ENCODE measurements at places on chromosomes 7 and 10.

DNA sequence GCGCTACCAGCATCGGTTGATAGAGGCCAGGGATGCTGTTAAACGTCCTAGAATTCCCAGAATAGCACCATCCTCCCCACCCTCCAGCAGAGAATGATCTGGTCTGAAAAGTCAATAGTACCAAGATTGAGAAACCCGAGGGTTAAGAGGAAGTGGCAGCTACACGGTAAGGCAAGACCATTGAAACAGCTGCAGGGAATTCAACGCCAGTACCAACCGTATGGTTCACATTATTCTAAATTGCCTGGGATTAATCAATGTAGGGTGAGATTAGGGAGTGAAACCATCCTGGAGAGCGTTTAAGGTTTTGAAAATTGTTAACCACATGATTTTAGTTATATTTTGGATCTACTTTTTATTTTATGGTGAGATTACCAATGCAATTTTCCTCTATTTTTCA is 352.2 kb downstream of the PRPF18 start:
- DNase-seq = no peak

DNA sequence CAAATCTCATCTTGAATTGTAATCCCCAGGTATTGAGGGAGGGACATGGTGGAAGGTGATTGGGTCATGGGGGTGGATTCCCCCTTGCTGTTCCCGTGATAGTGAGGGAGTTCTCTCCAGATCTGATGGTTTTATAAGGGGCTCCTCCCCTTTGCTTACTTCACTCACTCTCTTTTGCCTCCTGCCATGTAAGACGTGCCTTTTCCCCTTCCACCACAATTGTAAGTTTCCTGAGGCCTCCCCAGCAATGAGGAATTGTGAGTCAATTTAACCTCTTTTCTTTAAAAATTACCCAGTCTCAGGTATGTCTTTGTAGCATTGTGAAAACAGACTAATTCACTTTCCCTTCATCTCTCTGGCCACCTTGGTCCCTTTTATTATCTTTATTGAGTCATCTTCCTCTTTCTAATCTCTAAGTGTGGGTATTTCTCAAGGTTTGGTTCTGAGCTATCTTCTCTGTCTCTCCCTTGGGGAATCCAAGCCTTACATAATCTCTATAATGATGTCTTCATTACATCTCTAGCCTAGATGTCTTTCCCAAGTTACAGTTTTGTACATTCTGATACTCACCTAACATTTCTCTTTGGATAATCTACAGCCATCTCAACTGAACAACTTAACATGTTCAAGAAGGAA is 99.1 kb upstream of the JCAD start:
- DNase-seq = no peak

- DNase-seq = no peak
Observed at GRCh38 chr7:111031916-111032315, 59.0 kb upstream of the LRRN3 start.

DNA sequence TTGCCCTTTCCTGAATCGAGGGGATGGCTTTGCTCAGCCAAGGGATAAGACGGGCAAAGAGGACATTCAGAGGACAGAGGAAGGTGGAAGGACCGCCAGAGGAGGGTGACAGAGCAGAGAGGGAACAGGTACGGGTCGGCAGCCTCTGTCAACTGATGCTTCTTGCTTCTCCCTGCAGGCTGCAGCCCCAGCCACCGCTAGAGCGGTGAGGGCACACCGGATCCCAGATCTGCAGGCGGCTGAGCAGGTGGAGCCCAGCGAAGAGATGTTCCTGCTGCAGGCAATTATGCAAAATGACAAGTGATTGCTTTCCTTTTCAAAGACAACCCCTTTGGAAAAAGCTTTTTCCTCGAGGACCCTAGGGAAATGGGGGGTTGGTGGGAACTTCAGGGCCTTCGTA is 181.9 kb upstream of the ANKRD30A start:
- DNase-seq = no peak

DNA sequence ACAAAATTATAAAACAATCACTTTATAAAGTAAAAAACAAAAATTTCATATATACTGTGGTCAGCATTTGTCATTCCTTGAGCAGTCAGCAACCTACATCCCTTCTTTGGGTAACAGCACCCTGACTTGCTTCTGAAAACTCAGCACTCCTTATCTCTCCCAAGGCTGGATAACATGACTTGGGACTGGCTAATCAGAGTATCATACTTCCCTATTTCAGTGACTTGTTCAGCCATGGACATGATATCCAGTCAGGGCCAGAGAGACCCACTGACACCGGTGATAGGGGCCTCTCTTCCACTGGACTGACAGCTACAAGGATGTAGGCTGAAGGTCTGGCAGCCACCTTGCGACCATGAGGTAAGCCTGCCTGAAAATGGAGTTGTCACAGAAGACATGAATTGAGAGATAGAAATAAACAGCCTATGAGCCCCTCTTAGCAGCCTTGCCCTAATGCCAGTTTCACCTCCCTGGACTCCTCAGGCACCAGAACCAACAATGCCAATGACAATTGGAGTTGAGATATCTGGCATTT is 84.4 kb upstream of the NEBL start:
- DNase-seq = no peak

DNA sequence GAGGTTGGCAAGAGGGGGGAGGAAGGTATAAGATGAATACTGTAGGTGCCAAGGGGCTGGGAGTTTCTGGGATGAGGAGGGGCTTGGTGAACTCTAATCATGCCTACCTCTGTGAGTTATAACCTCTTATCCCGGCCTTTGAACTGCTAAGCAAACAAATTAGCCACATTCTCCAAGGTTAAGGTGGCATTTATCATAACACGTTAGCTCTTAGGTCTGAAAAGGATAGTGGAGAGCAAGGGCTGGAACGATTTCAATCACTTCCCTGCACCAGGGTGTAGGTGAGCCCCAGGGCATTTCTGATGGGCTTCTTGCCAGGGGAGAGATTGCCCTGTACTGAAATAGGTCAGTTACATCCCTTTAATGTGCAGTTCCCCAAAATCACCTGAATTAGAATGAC is 28.6 kb upstream of the DMBT1 start:
- no peak for DNase-seq

- no peak for DNase-seq
Observed at GRCh38 chr7:65279795-65280194, 93.9 kb upstream of the ZNF92 start.

- DNase-seq = no peak
Observed at GRCh38 chr7:108017776-108018151, 14.8 kb upstream of the LAMB1 start.

GRCh38 chr7:148367731-148368475 is 222.7 kb upstream of the C7orf33 start:
- DNase-seq = no peak

DNA sequence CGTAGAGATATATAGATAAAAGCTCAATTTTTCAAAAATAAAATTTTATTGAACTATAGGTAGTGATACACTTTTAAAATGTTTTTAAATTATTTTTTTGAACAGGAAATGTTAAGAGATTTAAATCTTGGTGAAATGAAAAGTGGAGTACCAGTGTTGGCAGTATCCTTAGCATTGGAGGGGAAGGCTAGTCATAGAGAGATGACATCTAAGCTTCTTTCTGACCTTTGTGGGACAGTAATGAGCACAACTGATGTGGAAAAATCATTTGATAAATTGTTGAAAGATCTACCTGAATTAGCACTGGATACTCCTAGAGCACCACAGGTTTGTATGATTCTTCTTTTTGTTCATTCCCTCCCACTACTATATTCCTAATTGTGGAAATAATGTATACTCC is 15.8 kb downstream of the PDCD4 start:
- no peak for DNase-seq

DNA sequence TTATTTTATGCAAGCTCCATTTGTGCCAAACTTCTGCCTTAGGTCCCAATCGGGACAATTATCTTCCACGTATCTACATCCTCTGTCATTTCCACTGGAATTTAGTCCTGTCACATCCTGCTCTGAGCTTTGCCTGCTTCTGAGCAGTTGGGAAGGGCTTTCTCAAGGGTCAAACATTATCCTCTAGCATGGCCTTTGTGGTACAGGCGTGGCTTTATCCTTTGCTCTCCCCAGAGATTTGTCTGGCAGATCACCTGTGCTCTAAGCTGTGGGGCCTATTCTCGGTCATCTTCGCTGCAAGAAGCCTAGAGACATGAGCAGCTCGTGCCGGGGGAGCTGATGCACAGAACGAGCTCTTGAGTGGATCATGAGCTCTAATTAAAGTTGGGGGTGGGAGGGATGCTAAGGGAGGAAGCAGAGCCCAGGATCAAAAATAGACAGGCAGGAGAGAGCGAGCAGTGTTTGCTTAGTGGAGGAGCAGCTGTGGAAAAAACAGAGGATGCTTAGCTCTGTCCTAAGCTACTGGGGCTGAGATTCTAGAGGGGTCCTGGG is 19.8 kb upstream of the TMEM273 start:
- no peak for DNase-seq

DNA sequence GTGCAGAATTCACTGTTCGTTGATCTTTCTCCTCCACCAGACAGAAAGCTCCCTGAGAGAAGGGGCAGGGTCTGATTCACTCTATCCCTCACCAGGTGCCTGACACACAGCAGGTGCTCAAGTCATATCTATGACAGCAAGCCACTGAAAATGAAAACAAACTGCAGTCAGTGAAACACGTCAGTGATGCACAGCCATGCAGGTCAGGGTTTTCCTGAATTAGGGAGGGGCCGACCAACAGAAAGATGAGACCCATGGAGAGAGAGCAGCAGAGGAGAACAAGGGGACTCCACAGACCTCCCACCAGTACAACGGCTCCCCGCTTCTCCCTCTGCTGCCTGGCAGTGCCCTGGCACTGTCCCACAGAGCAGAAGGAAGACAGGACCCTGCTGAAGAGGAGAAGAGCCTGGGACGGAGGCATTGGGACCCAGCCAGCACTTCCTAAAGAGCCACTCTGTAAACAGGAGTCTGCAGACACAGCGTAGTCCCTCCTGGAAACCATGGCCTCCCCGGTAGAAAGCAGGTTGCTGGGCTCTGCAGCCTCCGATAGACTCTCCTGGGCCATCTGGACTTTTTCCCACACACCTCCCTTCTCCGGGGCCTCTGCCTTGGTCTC is 50.3 kb downstream of the FAM53B start:
- DNase-seq = no peak

DNA sequence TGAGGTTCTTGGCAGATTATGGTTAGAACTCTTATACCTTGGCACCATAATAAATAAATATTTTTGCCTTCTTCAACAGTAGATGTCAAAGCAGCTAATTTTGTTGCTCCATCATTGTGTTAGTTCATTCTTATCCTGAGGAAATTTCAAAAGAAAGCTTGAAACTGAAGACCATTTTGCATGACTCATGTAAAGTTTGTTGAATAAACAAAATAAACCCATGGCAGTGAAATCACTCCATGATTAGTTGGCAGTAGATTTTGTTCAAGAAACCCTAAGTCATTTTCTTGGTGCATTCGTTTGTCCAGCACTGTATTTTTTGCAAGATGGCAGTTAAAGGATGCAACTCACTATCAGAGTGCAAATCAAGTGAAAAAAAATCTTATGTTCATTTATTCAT is 91.6 kb downstream of the HECW1 start:
- DNase-seq = no peak

- DNase-seq = no peak
Observed at GRCh38 chr10:72257051-72257892, 16.5 kb upstream of the DDIT4 start.

GRCh38 chr7:36279200-36279925 is 110.3 kb upstream of the ANLN start:
- no peak for DNase-seq

DNA sequence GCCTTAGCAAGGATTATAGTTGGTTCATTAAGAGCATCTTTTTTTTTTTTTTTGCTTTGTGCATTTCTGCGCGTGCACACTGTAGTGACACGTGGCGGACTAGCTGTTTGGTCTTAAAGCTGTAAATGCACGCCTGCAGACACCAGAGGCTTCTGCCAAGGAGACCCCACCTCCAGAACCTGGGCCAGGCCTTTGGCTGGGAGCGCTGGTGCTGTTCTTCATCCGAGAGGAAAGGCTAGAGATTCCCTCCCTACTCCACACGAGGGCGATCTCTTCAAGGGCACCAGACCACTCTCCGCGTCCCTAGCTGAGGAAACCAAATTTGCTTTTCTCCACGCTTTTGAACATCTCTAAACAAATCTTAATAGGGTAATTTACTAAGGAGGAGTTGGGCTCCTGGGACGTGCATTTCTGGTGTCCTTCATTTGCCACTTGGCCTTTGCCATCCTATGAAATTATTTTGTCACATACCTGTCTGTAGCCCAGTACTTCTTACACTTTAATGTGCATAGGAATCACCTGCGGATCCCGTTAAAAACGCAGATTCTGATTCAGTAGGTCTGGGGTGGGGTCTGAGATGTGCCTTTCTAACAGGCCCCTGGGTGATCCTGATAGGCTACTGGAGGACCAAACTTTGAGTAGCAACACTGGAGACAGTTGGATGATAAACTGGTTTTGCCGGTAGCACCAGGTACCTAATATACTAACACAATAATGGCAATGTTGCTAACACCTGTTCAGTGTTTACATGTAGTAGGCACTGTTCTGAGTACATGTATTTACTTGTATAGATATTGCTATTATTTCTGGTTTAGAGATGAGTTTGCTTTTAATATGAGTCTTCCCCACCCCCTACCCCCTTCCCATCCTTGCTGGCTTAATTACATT is 1.3 kb upstream of the SLC26A5 start:
- DNase-seq = no peak

- no peak for DNase-seq
Observed at GRCh38 chr10:30121401-30121800, 62.0 kb upstream of the JCAD start.
